ENCODE measurements at places on chromosomes 1 and 21. TPM values are rescaled to one million over a fixed set of nuclear protein-coding genes. Genes with fewer than 3 reads are reported as not detected.
A peak's percentile ranks its signal among the peaks of the same experiment; 100 is the strongest.

The STPG1 gene
- total RNA-seq = 3.3 TPM

- peaks cover 23% of the 10 kb centered on the region for H3K4me1 ChIP-seq
- no peak overlapping the region for H3K4me3 ChIP-seq
- H3K36me3 ChIP-seq = no peaks in the 10 kb centered on the region
- H3K27ac ChIP-seq = peak overlapping the region; percentile 53
- no peak for DNase-seq
Observed at GRCh38 chr1:8463144-8463927, 145.4 kb downstream of the SLC45A1 start.

GRCh38 chr1:1319646-1319941, 4.9 kb downstream of the INTS11 start:
- no peak for DNase-seq
- no peaks in the 10 kb centered on the region for H3K27me3 ChIP-seq
- peaks cover 10% of the 10 kb centered on the region for H3K4me1 ChIP-seq
- no peak overlapping the region for H3K27ac ChIP-seq
- H3K4me3 ChIP-seq = no peak overlapping the region
- peaks cover 42% of the 10 kb centered on the region for H3K36me3 ChIP-seq

GRCh38 chr1:25784575-25785051, 15.4 kb upstream of the SELENON start:
- H3K27ac ChIP-seq = no peak overlapping the region
- H3K36me3 ChIP-seq = no peaks in the 10 kb centered on the region
- no peak overlapping the region for H3K4me3 ChIP-seq
- H3K27me3 ChIP-seq = peaks cover 3% of the 10 kb centered on the region

GRCh38 chr1:221667504-221667903, 74.4 kb downstream of the DUSP10 start:
- H3K27me3 ChIP-seq = no peaks in the 10 kb centered on the region
- no peak for DNase-seq
- H3K27ac ChIP-seq = no peak overlapping the region
- no peaks in the 10 kb centered on the region for H3K36me3 ChIP-seq

The CD1B gene
- total RNA-seq = 456 TPM

GRCh38 chr1:205750138-205751035, at the start of gene NUCKS1:
Gene NUCKS1, minus strand, starts transcription at chr1:205750182. Its CDS starts 209 bp downstream, at chr1:205749973.
- H3K4me1 ChIP-seq = peaks cover 8% of the 10 kb centered on the region
- H3K27me3 ChIP-seq = no peaks in the 10 kb centered on the region

- peaks cover 47% of the 10 kb centered on the region for H3K36me3 ChIP-seq
- H3K4me1 ChIP-seq = no peaks in the 10 kb centered on the region
- no peak overlapping the region for H3K4me3 ChIP-seq
- no peak for DNase-seq
- no peak overlapping the region for H3K27ac ChIP-seq
Observed at GRCh38 chr21:44039828-44040227, 27.7 kb downstream of the TRAPPC10 start.

The SLC25A34 gene
- 0.42 TPM for total RNA-seq

GRCh38 chr1:18723206-18723605, 92.6 kb downstream of the PAX7 start:
- H3K27me3 ChIP-seq = peaks cover 87% of the 10 kb centered on the region
- no peaks in the 10 kb centered on the region for H3K36me3 ChIP-seq
- no peak overlapping the region for H3K4me3 ChIP-seq
- no peaks in the 10 kb centered on the region for H3K4me1 ChIP-seq

The CYP4X1 gene
- total RNA-seq = 0.38 TPM

- no peak for DNase-seq
- H3K27me3 ChIP-seq = peaks cover under 1% of the 10 kb centered on the region
- H3K4me1 ChIP-seq = peaks cover 1% of the 10 kb centered on the region
- H3K36me3 ChIP-seq = no peaks in the 10 kb centered on the region
- no peak overlapping the region for H3K27ac ChIP-seq
- H3K4me3 ChIP-seq = no peak overlapping the region
Observed at GRCh38 chr1:26403656-26404055, 7.0 kb upstream of the LIN28A start.

Measured in thymus (tissue), 14 donors.